H7 (cell line): ENCODE measurements at places on chromosomes 4 and X. TPM values are rescaled to one million over a fixed set of nuclear protein-coding genes. Genes with fewer than 3 reads are reported as not detected.

GRCh38 chr4:7124689-7125442 is 57.0 kb upstream of the GRPEL1 start:
- no peak for DNase-seq

GRCh38 chr4:174216799-174217272 is 66.6 kb downstream of the FBXO8 start:
- DNase-seq: peak; percentile 23

GRCh38 chr4:6393544-6394475 is 78.6 kb downstream of the PPP2R2C start:
- DNase-seq: no peak

DNA sequence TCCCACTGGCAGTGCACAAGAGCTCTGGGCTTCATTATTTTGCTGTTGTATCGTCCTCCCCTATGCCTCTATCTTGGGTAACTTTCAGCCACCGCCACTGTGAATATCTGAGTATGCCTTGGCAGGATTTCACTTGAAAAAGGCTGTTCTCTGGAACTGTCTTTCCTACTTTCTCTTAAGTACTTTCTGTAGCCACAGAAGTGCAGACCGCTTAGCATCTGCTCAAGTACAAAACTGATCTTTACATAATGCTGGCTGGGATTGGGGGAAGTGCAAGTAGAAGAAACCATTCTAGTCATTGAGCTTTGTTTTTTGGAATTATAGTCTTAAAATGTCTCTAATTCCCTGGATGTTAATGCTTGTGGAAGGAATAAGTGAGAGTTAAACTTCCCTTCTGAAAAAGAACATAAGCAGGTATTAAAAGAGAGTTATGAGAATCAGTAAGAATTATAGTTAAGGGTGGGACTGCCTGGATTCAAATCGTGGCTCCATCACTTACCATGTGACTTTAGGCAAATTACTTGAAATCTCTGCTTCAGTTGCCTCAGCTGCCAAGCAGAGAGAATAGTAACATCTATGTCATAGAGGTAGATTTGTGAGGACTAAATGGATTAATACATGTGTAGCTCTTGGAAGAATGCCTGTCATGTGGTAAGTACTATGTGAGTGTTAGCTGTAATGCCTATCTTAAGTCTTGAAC is 77.5 kb downstream of the MID1IP1 start:
- no peak for DNase-seq

DNA sequence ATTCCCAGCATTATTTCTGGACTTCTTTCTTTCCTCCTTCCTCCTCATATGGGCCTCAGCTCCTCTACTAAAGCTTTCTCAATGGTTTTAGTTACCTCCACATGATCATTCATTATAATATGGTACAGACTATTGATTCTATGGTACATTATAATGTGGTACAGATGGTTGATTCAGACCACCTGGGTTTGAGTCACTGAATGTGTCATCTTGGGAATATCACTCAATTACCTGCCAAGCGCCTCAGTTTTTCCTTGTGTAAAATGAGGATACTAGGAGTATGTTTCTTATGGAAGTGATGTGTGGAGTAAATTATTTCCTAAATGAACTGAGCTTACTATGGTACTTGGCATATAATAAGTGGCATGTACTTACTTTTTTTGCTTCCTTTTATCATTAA is 27.7 kb downstream of the SLIT2 start:
- no peak for DNase-seq

GRCh38 chr4:104489731-104490095 is 5.0 kb downstream of the CXXC4 start:
- no peak for DNase-seq

DNA sequence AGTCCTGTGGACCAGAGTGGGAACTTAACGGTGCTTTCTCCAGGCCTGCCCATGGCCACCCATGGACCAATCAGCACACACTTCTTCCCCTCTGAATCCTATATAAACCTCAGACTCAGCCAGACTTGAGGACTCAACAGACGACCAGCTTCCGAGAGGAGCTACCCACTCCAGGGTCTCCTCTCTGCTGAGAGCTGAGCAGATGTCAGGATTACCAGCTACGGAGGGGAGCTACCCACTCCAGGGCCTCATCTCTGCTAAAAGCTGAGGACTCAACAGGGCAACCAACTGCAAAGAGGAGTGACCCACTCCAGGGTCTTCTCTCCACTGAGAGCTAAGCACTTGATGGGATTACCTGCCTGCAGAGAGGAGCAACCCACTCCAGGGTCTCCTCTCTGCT is 80.0 kb upstream of the DDX60 start:
- DNase-seq: no peak

GRCh38 chr4:4668355-4669210 is 126.7 kb upstream of the STX18 start:
- DNase-seq: no peak

DNA sequence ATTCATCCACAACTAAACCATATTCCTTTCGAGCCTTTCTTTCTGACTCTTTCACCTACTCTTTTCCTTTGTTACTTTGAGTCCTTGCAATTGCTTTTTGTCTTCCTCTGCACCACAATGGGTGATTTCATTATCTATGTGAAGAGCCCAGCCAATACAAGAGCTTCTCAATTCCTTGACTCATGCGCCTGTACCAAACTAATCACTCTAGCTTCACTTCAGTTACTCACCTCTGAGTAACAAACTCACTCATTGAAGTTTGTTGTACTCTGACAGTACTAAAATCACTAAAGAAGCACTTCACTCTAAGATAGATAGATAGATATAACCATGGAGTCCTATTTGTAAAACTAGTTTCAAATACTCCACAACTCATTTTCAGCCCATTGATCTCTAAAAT is 191.7 kb upstream of the EPHA5 start:
- DNase-seq: no peak

- peak; percentile 22 for DNase-seq
Measured at GRCh38 chr4:917466-917865, 14.7 kb downstream of the GAK start.

GRCh38 chr4:184346682-184347081 is 127.7 kb downstream of the IRF2 start:
- DNase-seq: no peak

DNA sequence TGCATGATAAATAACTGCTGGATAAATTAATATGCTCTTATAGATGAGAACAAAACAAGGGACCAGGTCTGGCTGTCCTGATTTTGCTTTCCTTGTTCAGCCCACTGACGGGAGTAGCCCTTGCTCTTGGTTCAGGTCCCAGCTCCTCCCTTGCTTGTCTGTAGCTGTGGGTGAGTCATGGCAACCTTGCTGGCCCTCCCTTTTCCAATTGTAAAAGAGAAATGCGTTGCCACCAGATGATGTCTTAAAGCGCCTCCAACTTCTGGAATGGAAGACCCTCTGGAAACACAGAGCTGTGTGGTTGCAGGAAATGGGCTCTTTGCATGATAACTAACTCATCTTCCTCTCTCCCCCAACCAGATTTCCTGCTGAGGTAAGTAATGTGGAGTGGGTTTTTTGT is 171.4 kb downstream of the AASDH start:
- DNase-seq: peak; percentile 40

- DNase-seq: no peak
Measured at GRCh38 chr4:70801265-70801809, 38.4 kb downstream of the GRSF1 start.

GRCh38 chr4:1060621-1061020 is 49.2 kb downstream of the FGFRL1 start:
- peak; percentile 17 for DNase-seq

The XAGE1A gene
- not detected in 2 replicates for total RNA-seq

The UGT2B10 gene
- not detected in 2 replicates for total RNA-seq

The CT45A10 gene
- 0.55 and 3.6 TPM in 2 replicates for total RNA-seq

The WNK3 gene
- total RNA-seq: 13.0 and 16.5 TPM in 2 replicates

The AKAP14 gene
- total RNA-seq: not detected in 2 replicates

The NUDT11 gene
- total RNA-seq: 33.0 and 35.0 TPM in 2 replicates

The TCEAL2 gene
- 3.2 and 7.5 TPM in 2 replicates for total RNA-seq

The ATOH1 gene
- 0.55 and 0.59 TPM in 2 replicates for total RNA-seq

The EMCN gene
- total RNA-seq: not detected in 2 replicates

The NXF3 gene
- total RNA-seq: 1.1 TPM in 1 of 2 replicates, not detected in the other
